ENCODE measurements at places on chromosomes 7 and 10.

DNA sequence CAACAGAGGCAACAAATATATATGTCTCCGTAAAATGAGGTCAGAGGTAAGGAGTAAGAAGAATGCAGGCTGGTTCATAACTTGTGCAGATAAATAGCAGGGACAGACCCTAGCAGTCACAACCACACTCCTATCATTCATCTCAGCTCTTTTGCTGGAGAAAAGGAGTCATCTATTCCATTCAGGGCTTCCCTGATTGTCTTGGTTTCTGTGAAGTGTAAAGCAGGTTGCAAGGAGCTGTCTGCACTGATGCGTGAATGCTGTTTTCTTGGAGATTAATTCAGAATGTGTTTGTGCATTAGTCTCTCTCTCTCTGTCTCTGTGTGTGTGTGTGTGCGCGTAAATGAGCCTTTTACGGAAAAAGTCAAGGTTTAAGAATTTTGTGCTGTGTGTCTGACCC is 643.3 kb upstream of the SORCS1 start:
- no peak for DNase-seq

DNA sequence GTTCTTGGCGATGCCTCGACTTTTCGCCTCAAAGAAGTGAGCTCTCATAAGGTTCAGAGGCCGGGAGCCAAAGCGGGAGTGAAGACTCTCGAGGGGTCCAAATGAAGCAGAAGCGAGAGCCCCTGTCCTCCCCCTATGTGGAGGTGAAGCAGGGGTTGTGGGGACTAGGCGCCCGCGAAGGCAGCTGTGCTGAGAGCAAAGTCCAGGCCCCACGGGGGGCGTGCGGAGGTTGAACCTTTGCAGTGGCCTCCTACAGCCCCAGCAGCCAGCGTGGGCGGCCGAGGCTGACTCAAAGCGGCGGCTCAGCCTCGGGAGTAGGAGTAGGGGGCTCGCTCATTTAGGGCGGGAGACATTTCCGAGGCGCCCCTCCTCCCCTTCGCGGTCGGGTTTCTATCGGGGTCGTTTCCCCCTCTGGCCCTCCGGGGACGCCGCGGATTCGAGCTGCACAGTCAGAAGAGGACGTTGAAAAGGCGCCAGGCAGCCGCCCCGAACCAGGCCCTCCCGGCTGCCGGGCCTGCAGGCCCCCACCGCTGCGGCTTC is 553 bp upstream of the ADD3 start:
- DNase-seq, result no peak

DNA sequence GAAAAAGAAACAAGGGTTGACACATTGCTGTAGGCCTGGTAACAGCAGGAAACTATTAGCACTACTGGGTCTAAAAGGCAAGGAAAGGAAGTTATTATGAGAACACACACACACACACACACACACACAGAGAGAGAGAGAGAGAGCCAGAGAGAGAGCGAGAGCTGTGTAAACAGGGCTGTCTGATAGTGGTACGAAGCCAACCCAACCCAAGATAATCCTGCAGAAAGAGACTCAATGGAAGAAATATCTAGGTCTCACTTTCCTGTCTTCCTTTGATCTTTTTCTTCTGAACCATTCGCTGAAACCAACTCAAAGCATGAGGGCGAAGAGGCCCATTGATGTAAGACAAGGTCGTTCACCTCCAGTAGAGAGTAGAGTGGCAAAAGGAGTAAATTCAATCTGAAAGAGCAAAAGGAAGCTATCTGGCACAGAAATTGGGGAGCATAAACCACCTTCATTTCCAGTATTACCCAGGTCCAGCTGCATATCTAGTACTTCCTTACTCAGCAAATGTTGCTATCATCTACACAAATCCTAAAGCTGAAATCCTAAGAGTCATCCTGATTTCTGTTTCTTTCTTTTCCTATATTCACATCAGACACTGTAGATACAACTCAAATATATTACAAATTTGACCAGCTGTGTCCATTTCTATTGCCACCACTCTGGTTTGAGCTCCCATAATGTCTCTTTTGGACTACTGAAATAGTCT is 110.2 kb downstream of the TMEM26 start:
- DNase-seq, result no peak

DNA sequence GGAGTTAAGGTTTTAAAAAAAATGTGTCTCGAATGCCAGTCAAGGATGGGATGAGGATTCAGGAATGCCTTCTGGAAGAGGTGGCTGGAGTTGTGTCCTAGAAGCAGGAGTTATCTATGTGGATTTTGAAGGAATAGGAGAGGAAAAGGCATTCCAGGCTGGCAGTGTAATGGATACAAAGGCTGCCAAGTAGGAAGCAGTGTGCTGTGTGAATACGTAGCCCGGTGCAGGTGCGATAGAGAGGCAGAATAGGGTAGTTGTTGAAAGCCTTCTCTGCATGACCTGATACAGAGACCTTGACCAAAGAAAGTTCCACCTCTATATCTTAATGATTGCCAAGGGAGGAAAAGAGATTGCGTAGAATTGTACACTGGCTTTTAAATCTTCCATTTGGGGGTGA is 128.1 kb upstream of the ITGB1 start:
- DNase-seq, result no peak

- DNase-seq, result no peak
Observed at GRCh38 chr10:132399117-132400035, 2.4 kb downstream of the PWWP2B start.

GRCh38 chr10:122492006-122492405 is 30.7 kb downstream of the HTRA1 start:
- no peak for DNase-seq
